RPMI7951 (cell line): ENCODE measurements at places on chromosomes 3 and 15. TPM values are rescaled to one million over a fixed set of nuclear protein-coding genes. Genes with fewer than 3 reads are reported as not detected.

CPN2 gene
- total RNA-seq = 0.10 TPM in 1 of 2 replicates, not detected in the other

ANP32A gene
- 95.6 and 119 TPM in 2 replicates for total RNA-seq

DNA sequence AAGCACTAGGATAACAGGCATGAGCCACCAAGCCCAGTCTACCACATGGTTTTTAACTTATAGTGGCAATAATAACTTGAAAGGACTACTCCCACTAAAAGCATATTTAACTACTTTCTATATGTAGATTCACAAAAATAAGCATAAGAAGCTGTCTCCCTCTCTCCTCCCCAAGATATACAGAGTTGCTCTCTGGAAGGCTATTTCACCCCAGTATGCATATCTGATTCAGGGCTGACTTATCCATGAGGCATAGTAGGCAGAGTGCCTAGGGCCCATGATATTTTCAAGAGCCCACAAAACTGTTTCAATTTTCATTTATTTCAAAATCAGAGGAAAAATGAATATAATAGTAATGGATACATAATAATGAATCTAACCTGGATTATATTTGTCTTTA, 20.5 kb downstream of the ATP8B4 start:
- DNase-seq = no peak

- DNase-seq = no peak
These were observed 211.7 kb downstream of the GABRB3 start for GRCh38 chr15:26561130-26561529.

- no peak for DNase-seq
These were observed 117.7 kb upstream of the FOXB1 start for GRCh38 chr15:59886441-59886840.

- DNase-seq = no peak
These were observed 145.9 kb upstream of the AGTR1 start for GRCh38 chr3:148551767-148552260.

GRCh38 chr15:70179309-70179892, 81.7 kb upstream of the TLE3 start:
- DNase-seq = no peak

DNA sequence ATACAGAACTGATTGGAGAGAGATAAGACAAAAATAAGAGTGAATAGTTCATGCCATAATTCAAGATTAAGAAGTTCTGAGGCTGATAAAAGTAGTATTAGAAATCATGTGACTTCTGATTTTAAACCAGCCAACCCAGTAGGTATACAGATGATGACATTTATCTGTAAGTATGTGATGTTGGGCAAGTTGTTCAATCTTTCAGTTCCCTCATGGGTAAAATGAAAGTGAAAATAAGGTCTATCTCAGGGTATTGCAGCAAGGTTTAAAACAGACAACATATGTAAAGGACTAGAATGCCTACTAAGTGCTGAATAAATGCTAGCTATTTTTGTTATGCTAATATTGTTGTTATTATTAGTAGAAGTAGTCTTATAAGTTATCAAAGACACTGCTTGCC, 1055.7 kb downstream of the NAALADL2 start:
- DNase-seq = no peak
